ENCODE measurements at places on chromosomes 6 and 20.
A peak's percentile ranks its signal among the peaks of the same experiment; 100 is the strongest.

DNA sequence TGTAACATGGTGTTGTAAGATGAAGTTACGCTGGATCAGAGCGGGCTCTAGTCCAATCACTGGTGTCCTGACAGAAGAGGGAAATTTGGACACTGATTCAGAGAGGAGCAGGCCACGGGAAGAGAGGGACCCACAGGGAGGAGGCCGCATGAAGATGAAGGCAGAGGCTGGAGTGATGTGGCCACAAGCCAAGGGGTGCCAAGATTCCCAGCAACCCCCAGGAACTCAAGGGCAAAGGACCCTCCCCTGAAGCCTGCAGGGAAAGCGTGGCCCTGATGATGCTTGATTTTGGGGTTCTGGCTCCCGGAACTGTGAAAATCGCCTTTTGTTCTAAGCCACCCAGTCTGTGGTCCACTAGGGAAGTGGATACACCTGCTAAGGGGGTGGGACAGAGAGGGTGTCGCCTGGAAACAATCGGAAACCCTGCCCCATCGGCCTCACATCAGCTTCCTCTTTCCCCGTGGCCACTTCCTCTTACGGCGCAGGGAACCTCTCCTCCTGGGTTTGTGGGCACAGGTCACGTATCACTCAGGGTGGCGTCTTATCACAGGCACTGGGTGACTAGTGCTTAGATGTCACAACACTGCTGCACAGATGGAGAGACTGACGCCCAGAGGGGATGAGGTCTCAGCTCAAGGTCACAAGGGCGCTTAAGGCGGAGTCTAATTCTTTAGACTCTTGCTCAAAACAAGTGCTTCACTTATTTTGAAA is 58.0 kb downstream of the SULF2 start:
- no peak for DNase-seq

DNA sequence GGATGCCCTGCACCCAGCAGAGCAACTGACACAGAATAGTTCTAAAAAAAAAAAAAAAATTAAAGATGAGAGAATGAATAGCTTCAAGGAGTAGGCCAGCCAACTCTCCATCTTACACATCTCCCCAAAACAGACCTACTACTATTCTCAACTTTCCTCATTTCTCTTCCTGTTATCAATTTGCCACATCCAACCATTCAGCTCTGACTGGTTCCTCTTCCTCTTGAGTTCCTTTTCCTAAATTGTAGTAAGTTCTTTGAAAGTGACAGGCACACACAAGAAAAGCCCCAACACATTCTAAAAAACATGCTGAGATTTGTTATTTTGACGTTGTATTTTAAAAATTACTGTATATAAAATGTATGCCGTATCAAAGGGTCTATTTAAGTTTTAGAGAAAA is 117.2 kb downstream of the PDSS2 start:
- DNase-seq = no peak

DNA sequence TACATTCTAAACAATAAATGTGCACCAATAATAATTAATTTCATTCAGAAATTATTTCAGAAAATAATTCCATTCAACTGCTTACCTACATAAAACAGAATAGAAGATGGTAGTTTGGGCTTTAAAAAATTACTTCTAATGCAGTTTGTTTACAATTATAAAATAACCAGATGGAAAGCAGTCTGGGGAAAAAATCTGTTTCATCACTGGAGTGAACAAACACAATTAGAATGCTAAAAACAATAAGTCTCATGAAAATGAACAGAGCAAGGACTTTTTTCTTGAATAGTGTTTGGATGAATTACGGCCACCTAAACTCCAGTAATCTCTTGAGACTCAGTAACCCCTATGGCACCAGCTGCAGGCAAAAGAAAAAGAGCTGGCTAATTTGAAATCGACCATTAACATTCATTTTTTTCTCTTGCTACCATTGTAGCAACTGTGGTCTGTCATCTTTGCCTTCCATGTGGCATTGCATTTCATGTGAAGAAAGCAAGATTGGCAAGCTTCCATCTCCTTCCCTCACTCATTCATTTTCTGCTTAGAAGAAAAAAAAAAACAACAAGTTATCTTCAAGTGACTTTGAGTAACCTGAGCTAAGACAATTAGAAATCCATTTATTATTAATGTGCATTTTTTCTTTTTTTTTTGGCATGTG is 88.4 kb upstream of the CEP85L start:
- no peak for DNase-seq

- DNase-seq = no peak
Measured at GRCh38 chr20:24892522-24892921, 56.5 kb upstream of the CST7 start.

DNA sequence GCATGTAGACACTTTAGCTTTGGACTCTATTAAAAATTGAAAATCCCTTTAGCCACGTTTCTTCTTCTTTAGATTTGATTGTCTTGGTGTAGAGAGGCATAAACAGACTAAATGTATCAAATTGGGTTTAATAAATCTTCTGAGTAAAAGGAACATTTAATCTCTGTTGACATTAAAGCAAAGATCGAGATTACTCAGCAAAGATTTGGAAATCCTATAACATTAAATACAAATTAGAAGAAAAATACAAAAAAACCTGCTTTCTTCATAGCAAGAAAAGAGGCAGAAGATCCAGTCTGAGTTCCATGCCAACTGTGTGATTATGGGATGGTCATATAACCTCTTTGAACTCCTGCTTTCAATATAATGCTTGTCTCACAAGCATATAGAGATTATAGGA is 172.3 kb downstream of the GJA1 start:
- no peak for DNase-seq

GRCh38 chr20:53077373-53078205 is 105.4 kb downstream of the TSHZ2 start:
- DNase-seq = no peak

DNA sequence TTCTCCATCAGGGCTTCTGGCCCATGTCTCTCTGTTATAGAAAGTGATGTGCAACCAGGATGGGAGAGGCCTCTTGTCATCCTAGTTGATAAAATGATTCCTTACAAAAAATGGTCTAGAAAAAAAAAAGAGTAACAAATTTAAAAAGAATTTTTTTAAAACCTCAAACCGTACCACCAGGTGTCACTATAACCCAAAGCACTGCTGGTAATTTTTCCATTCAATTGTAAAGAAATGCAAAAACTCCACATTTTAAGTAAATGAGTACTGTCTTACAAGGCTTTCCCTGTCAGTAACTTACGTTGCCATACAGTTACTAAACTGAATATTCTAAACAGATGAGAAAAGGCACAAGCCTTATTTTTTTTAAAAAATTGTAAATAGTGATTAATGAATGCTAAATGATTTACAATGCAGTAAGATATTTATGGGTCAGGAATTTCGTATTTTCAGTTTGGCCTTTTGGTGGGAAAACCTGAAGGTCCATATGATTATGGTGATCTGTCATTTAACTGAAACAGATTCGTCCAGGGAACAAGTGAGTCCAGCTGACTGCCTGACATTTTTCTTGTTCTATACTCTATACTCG is 95.4 kb downstream of the OGFRL1 start:
- DNase-seq = no peak

GRCh38 chr6:35496841-35497570 is at the start of gene TEAD3:
Gene TEAD3, minus strand, starts transcription at chr6:35497079.
- DNase-seq = peak; percentile 97

DNA sequence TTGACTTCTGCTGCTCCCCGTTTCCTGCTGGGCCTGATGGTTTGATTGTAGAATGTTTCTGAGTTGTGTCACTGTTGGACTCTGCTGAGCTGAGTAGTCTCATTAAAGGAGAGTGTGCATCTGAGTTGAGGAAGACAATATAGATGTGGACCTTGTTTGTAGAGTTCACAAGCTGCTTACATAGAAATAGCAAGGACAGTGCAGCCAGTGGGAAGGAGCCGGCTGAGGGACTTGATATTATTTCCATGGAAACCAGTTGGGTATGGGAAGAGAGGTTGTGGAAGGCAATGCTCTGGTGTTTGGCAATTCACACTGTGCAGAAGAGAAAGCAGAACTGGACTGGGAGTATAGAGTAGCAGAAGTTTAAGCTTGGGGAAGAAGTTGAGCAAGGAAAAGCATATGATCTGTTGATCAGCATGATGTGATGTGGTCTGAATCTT is 14.8 kb downstream of the IGF2R start:
- peak; percentile 59 for DNase-seq

DNA sequence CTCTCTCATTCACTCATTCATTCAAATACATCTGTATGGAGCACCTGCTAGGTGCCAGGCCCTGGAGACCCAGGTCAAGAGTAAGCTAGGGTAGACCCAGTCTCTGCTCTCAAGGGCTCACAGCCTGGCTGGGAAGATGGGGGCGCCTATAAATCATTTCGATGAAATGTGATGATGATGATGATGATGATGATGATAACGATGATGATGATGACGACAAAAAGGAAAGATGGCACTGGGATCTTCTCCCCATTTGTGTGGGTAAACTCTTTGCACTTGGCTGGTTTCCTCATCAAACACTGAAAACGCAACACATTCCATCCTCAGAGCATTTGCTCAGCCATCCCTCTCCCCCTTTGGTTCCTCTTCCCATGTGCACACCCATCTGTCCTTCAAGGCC is 188.0 kb upstream of the CDYL start:
- no peak for DNase-seq

- DNase-seq = no peak
Measured at GRCh38 chr6:130035211-130035610, 16.8 kb downstream of the L3MBTL3 start.

- DNase-seq = peak; percentile 76
Measured at GRCh38 chr20:25573288-25574251, 11.8 kb downstream of the NINL start.

- DNase-seq = peak; percentile 81
Measured at GRCh38 chr6:1604158-1605003, 5.3 kb upstream of the FOXC1 start.

- DNase-seq = peak; percentile 92
Measured at GRCh38 chr6:158481690-158482473, 78.0 kb upstream of the TMEM181 start.

- peak; percentile 89 for DNase-seq
Measured at GRCh38 chr6:42726485-42727086, 4.2 kb upstream of the PRPH2 start.

- peak; percentile 97 for DNase-seq
Measured at GRCh38 chr6:13302751-13303667, 25.3 kb downstream of the TBC1D7 start.

GRCh38 chr6:35191889-35192288 is 21.9 kb upstream of the SCUBE3 start:
- DNase-seq = no peak

DNA sequence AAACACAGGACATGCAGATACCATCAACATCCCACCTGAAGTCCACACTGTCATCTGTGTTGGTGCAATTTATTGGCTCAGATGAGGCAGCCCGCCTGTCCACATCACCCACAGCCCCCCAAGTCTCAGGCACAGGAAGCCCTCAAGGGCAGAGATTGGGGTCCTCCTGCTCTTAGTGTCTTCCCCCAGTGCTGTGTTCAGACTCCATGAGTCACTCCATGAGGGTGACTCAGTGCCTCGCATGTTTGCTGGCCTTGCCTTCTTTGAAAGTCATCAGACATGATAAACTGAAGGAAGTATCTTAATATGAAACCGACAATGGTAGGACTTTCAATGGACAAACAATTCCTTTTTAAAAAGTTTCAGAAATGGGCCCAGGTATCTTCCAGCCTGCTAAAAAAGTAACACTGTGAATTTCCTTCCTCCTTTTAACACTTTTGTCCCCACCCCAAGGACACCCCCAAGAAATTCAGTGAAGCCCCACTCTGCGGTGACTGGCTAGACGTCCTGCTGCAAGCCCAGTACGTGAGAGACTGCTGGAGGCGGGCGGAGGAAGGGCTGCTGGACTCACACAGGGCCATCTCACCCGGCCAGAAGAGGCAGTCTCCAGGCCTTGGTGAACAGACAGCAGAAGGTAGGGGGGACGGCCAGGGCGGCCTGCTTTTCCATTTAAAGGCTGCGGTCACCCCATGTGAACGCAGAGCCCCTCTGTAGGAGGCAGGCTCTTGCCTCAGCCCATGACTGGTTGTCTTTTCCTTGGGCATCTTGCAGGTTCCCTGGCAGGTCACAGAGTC is 43.0 kb upstream of the KCNK16 start:
- peak; percentile 74 for DNase-seq

GRCh38 chr6:16286151-16286522 is 47.8 kb downstream of the GMPR start:
- DNase-seq = peak; percentile 21

GRCh38 chr20:58238490-58238889 is 10.0 kb upstream of the ANKRD60 start:
- DNase-seq = no peak

- peak; percentile 16 for DNase-seq
Measured at GRCh38 chr6:83273596-83273995, 80.4 kb downstream of the RWDD2A start.

All from foreskin fibroblast (primary cell).